ENCODE measurements at places on chromosomes 2 and 18.

DNA sequence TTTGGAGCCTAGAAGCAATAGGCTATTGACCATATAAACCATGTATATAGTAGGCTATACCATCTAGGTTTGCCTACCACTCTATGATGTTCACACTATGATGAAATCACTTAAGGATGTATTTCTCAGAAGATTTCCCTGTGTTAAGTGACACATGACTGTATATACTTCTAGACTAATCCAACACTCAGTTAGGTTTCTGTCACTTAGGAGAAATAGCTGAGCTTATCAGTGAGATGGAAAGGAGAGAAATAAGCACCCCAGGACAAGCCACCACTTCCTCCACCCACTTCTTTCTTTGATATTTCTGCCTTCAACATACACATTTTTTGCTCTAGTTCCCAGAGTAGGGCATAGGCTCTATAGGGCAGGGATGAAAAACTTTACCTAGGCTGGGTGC is 7.8 kb downstream of the PECR start:
- no peak for DNase-seq

DNA sequence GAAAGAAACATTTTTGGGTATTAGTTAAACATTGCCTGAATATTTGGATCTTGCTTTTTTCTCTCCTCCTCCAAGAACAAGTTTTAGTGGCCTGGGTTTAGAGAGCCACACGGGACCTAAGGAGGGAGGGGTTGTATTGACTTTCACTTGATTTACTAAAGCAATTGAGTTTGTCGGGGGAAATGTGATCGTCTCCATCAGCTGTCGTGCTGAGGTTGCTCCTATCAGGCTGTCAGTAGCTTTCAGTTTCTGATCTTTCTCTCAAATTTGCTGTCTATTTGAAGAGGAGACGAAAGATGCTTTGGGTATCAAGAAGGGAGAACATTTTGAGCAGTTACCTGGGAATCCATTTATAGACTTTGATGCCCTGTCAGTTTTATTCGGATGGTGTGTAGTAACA is 106.0 kb downstream of the SETBP1 start:
- no peak for DNase-seq

DNA sequence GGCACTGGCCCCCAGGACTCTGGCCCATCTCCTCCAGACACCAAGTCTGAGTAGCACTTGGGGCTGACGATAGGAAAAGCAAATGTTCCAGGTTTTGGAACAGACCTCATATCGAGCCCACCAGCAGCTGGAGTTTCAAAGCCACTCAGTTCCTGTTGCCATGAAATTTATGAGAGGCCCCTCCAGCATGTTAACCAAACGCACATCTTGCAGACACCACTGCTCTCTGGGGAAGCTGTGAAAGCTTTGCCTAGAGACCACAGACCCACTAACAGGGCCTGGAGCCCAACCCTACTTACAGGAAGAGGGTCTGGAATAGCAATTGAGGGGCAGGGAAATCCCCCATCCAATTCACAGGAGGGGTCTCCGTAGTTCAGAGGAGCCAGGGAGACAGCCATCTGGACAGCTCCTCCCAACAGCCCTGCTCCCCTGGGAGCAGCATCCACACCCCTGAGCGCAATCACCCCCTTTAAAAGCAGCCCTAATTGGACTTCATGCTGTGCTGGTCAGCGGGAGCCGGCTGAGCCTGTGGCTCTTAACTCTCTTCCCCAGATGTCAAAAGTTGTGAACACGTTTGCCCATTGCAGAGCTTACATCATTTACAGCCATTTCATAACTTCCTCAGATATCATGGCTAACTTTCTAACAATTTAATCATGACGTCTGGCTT is 81.3 kb downstream of the TGFA start:
- DNase-seq = no peak

DNA sequence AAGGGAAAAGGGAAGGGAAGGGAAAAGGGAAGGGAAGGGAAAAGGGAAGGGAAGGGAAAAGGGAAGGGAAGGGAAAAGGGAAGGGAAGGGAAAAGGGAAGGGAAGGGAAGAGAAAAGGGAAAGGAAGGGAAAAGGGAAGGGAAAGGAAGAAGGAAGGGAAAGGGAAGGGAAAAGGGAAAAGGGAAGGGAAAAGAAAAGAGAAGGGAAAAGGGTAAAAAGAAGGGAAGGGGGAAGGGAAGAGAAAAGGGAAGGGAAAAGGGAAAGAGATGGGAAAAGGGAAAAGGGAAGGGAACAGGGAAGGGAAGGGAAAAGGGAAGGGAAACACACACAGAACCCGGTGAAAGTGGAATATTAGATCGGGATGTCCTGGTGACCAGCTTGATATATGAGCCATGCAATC is 40.8 kb downstream of the EIPR1 start:
- no peak for DNase-seq

GRCh38 chr2:178105566-178105965 is 6.7 kb upstream of the RBM45 start:
- no peak for DNase-seq

GRCh38 chr2:151153601-151154000 is 108.1 kb downstream of the RBM43 start:
- no peak for DNase-seq

- no peak for DNase-seq
These were observed 34.9 kb downstream of the SULT1C2 start for GRCh38 chr2:108323619-108324018.

GRCh38 chr2:54318821-54319220 is 62.8 kb upstream of the TSPYL6 start:
- no peak for DNase-seq

GRCh38 chr18:79797518-79798345 is at the start of gene KCNG2:
Gene KCNG2, plus strand, starts transcription at chr18:79797938. Its CDS starts 65,730 bp downstream, at chr18:79863668.
- no peak for DNase-seq

DNA sequence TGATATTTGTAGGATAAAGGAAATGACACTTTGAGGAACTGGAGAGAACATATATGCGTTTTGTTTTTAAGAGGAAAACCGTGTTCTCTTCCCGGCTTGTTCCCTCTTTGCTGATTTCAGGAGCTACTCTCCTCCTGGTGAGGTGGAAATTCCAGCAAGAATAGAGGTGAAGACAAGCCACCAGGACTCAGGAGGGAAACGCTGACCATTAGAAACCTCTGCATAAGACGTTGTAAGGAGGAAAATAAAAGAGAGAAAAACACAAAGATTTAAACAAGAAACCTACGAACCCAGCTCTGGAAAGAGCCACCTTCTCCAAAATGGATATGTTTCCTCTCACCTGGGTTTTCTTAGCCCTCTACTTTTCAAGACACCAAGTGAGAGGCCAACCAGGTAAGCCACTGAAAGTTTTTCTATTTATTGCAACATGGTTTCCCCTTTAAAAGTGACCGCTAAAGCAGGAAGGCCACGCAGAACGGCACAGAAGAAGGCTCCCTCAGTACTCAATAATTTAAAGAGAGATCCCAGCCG is 735 bp downstream of the NRP2 start:
- DNase-seq = no peak

GRCh38 chr2:71798266-71799012 is 345.1 kb downstream of the DYSF start:
- DNase-seq = peak; percentile 33

- DNase-seq = no peak
These were observed 34.5 kb upstream of the STPG4 start for GRCh38 chr2:47189635-47190034.

GRCh38 chr18:12064086-12064763 is 29.4 kb upstream of the ANKRD62 start:
- no peak for DNase-seq

- DNase-seq = no peak
These were observed 367.7 kb upstream of the NETO1 start for GRCh38 chr18:73235491-73235890.

DNA sequence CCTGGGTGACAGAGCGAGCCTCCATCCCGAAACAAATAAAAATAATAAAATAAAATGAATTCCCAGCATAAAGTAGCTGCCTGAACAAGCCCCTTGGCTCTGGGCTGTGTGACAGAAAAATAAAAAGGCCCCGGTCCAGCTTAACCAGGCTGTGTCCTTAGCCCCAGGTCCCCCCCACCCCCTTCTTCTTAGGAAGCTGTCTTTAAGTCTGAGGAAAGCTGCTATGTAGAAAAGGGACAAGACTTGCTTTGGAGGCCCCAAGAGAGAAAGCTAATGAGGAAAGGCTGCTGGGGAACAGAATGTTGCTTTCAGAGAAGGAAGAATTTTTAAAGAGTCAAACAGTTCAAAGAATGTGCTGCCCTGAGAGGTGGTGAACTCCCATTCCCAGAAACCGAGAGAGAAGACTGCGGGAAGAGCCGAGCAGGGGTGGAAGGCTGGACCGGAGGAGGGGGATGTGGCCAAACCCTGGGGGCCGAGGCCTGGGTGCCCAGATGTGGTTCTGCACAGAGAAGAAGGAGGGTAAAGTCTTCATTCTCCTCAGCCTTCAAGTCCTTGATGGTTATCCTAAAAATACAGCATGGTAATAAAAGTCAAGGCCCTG is 61.9 kb downstream of the CENPO start:
- no peak for DNase-seq

DNA sequence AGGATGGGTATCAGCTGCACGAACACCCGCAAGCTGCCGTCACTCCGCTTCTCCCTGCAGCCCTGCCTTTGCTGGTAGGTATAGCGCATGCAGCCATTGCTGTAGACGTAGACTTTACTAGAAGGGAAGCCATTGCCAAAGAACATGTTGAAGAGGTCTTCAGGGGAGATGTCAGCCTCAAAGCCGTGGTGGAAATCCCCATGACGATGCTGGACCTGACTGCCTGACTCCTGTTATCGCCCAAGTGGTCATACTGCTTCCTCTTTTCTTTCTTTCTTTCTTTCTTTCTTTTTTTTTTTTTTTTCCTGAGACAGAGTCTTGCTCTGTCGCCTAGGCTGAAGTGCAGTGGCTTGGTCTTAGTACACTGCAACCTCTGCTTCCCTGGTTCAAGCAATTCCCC is 68.7 kb upstream of the SPRED2 start:
- DNase-seq = no peak

DNA sequence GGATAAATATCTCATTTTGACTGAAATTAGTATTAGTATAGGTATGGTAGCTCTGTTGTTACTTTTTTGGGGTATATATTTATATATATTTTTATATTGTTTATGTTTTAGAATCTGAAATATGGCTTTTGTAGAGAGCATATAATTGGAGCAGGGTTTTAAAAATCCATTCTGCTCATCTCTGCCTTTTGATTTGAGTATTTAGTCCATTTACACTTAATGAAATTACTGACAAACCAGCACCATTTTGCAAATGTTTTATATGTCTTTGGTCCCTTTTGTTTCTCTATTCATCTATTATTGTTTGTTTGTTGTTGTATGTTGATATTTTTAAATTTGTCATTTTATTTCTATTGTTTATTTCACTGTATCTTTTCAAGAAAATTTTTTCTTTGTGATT is 30.7 kb downstream of the PTPN4 start:
- no peak for DNase-seq

- peak; percentile 86 for DNase-seq
These were observed 52.0 kb downstream of the FTCDNL1 start for GRCh38 chr2:199798831-199799580.

DNA sequence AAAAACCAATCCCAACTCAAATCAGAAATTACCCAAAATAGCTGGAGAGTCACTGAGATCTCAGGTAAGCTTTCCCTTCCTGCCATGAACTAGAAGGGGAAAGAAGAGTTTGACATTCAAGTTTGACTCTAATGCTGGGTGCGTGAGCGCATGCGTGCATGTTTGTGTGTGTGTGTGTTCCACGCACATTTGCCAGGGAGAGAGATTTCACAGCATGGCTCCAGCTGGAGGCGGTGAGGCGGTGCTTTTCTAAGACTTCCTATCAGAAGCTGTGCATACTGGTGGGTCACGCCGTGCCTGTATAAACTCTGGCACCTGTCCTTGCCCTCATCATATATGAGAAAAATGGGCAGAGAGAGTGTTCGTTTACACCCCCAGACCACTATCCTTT is 116.2 kb downstream of the MSH2 start:
- DNase-seq = no peak

DNA sequence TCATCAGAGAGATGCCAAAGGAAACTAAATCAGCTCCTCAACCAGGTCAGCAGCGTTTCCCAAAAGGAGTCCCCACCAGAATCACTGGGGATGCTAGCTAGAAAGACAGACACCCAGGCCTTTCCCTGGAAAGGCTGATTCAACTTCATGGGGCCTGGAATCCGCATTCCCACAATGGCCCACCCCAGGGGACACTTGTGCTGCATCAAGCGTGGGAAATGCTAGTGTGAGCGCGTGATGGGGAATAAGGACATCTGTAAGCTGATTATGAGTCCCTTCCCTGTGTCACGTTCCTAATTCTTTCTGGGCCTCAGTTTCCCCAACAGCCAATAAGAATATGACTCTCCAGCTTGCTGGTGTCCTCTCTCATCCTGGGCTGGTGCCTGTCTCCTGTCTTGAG is 2.2 kb upstream of the WNT10A start:
- no peak for DNase-seq

- no peak for DNase-seq
These were observed 16.1 kb upstream of the XDH start for GRCh38 chr2:31430439-31431165.

DNA sequence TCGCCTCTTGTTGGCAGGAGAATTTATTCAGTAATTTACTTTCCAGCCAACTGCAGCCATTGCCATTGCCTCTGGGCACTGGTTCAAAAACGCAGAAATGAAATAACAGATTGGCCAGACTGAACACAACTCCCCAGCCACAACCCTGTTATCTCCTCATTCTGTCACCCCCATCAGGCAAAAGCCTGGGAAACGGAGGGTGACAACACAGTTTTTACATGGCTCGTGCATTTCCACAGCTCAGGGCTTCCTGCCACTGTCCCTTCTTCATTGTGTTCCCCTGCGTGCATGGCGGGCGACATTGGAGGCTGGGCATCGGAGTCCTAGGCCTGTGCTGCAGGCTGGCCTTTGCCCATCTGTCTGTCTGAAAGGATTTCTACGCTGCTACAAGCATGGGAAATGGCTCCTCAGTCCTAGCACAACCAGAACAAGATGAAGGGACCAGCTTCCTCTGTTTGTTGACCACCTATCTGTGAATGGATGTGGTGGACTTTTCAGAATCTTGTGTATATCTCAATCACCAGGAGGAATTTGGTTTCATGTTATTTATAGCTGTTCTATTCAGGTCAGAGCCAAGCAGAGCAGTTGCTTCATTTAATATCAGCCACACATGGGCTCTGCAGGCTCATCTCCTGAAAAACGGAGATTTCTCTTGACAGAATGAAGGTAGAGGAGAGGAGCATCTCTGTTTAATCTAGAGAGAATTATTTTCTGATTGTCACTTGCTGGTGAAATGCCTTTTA is 107.0 kb downstream of the MGAT5 start:
- DNase-seq = peak; percentile 85

GRCh38 chr2:9800975-9801726 is 42.1 kb upstream of the TAF1B start:
- DNase-seq = no peak

DNA sequence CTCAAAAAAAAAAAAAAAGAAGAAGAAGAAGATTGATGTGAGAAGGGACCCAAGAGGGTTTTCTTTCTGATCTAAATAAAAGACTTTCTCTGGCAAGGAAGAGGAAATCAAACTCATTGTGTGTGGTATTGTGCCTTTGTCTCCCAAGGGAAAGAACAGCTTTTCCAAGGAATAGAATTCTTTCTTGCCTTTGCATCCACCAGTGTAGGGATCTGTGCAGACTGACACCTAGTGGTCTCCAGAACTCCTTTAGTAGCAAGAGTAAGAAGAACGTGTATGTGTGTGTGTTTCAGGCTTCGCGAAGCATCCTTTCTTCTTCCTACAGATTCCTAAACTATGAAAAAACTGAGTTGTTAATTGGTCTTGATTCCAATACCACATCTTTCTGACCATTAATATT is 33.5 kb upstream of the CRIM1 start:
- peak; percentile 46 for DNase-seq

- no peak for DNase-seq
These were observed 15.4 kb downstream of the CAVIN2 start for GRCh38 chr2:191831410-191831994.

All from globus pallidus (tissue), 1 donor.